ENCODE measurements at places on chromosomes 2 and 18.
A peak's percentile ranks its signal among the peaks of the same experiment; 100 is the strongest.

- DNase-seq = peak; percentile 35
Measured at GRCh38 chr2:22253171-22253570, 1129.4 kb downstream of the TDRD15 start.

DNA sequence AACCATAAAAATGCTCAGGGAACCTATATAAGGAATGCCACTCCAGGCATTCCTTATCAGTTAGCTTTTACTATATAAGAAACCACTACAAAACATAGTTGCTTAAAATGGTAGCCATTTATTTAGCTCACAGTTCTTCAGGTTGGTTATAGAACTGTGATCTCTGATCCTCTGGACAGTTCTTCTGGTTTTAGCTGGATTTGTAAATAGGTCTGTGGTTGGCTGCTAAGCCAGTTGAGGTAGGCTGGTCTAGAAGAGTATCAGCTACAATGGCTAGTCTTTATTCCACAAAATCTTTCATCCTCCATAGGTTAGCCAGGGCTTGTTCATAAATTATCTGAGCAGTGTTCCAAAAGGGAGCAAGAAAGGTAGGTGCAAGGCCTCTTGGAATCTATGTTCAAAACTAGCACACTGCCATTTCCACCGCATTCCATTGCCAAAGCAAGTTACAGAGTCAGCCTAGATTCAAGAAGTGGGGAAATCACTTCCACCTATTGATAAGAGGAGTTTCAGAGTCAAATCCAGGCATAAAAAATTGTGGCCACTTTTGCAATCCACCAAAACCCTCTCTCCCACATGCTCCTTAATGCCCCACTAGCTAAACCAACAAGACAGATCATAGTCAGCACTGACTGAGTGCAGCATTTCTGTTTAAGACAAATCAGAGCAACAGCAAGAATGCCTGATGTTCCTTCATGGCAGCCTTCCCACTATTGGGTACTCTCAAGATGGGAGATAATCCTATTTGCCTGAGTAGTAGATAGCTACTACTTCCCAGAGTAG, 146.4 kb downstream of the IRS1 start:
- no peak for DNase-seq

GRCh38 chr2:230130668-230131364, 62.1 kb upstream of the SLC16A14 start:
- peak; percentile 58 for DNase-seq

DNA sequence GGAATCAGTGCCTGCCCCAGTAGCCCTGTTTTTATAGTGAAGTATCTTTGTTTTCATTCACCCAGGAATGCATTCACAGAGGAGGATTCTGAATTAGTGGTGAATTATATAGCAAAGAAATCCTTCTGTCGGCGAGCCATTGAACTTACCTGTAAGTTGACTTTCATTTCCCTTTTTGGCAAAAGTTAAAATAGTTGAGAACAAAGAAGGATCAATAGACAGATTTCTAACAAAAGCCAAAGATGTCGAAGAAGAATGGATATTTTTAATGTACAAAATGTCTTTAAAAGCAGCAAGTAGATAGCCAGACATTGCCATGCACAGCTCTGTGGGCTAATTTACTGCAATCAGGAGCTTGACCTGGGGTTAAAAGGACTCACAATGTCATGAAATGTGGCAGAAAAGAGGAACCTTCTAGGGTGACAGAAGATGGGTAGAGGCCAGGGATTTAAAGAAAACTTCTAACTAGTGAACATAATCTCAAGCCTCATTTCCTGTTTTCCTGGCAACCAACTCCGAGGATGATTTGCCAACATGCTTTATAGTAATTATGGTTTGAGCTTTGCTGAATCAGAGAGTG, 53.8 kb upstream of the TMEM87B start:
- no peak for DNase-seq

GRCh38 chr2:179354739-179355537, 90.3 kb upstream of the SESTD1 start:
- peak; percentile 22 for DNase-seq

DNA sequence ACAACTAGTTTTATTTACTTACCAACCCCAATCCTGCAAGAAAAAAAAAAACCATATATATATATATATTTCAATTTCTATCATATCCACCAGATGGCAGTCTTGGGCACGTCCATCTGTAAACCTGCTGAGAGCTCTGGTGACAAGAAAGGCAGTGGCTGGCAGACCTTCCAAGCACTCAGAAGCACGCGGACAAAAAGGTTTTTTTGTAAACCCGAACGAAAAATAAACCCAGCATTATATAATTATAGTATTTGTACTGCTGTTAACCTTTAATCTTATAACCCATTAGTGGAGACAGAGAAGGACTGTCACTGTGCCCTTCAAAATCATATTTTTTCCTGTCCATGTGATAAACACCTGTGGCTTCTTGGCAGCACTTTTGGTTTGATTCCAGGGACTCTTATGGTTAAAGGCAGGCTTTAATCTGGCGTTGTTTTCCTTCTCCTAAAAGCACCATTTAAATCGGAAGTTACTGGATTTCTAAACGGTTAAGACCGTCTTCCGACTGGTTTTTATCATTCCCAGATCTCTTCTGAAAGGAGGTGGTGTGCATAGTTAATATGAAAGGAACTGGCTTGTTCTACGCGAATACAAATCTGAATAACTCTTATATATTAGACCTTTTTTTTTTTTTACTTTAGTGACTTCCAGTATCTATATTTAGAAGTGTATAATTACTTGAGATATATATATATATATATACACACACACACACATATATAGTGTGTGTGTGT, 31.0 kb upstream of the SLC3A1 start:
- peak; percentile 90 for DNase-seq

- DNase-seq = no peak
Measured at GRCh38 chr2:94996305-94997100, 29.0 kb upstream of the MAL start.

Measured in DMS53 (cell line).